ENCODE measurements at places on chromosomes 4 and X. TPM values are rescaled to one million over a fixed set of nuclear protein-coding genes. Genes with fewer than 3 reads are reported as not detected.

- no peak for DNase-seq
These were observed 159.5 kb upstream of the USP38 start for GRCh38 chr4:143025081-143025704.

GRCh38 chr4:100100985-100101384 lies 89.3 kb downstream of the DDIT4L start:
- no peak for DNase-seq

The TAF7L gene
- not detected for total RNA-seq

- DNase-seq, result no peak
These were observed 35.2 kb downstream of the SLC25A5 start for GRCh38 chrX:119503484-119503861.

DNA sequence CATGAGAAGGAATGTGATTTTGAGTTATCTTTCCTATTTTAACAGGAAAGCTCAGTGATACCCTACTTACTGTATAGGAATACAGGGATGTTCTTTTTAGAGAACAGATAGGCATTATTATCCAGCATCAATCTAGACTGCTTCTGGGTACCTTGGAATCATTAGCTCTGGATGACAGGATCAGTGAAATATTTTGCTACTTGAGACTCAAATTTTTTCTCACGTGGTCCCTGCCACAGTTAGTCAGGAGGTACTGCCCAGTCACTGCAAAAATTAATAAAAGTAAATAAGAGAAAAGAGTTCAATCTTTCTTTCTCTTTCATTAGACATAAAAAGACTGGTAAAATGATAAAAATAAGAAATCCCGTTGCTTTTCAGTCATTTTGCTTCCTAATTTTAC lies 5.5 kb downstream of the ZNF827 start:
- DNase-seq, result no peak

GRCh38 chr4:165635951-165636350 lies 237.1 kb upstream of the TLL1 start:
- DNase-seq, result no peak

DNA sequence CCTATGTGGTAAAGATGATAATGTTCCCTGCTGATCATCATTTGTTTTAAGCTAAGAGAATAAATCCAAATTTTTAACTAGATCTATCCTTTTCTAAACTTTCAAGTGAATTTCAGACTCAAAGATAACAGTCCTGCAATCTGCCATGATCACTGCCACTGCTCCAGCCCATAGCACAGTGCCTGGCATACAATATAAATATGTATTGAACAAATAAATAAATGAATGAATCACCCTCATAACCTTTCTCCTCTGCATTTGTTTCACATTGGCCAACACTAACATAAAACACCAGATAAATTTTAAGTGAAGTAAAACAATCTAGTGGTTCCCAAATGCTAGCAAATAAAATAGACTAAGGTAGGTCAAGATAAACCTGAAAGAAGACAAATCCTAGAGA lies 439.0 kb downstream of the GPM6A start:
- no peak for DNase-seq

- no peak for DNase-seq
These were observed 99.2 kb downstream of the DOCK11 start for GRCh38 chrX:118594697-118595420.

The ATP1B4 gene
- 0.90 TPM for total RNA-seq

DNA sequence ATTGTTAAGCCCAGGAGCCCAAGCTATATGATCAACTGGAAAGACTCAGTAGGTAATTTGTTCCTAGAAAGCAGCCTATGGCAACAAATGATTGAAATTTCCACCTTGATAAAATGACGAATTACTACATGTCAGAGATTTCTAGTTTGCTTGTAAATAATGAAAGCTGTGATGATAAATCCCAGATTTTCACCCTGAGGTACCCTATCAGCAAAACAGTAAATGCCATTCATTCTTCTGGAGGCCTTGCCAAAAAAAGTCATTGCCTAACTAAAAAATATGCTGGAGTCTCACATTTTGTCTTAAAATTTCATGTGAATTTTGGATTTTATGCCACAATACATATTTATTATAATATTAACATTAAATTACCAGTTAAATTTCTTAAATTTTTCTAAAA lies 71.3 kb downstream of the PPEF2 start:
- no peak for DNase-seq

DNA sequence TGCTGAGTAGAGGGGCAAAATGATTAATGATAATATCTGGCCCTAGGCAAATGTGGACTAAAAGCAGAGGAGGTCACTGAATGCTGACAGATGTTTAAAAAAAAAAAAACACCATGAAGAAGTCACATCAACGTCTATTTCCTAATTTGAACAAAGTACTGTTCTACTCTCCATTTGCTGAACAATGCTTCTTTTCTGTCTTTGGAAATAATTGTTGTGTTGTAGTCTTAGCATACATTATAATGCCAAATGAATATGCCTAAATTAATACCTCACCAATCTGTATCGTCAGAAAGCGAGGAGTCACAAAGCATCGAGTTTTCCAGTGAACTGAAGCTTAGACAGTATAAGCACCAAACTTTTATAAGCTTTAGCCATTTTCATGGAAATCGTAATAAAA lies 140.9 kb upstream of the JADE1 start:
- no peak for DNase-seq

All from right atrium auricular region (tissue), 2 donors.